Hindlimb muscle (tissue), 1 donor: ENCODE measurements at places on chromosomes 1 and 21. TPM values are rescaled to one million over a fixed set of nuclear protein-coding genes. Genes with fewer than 3 reads are reported as not detected.
A peak's percentile ranks its signal among the peaks of the same experiment; 100 is the strongest.

Gene CYP2J2
- 93.5 TPM for polyA plus RNA-seq

DNA sequence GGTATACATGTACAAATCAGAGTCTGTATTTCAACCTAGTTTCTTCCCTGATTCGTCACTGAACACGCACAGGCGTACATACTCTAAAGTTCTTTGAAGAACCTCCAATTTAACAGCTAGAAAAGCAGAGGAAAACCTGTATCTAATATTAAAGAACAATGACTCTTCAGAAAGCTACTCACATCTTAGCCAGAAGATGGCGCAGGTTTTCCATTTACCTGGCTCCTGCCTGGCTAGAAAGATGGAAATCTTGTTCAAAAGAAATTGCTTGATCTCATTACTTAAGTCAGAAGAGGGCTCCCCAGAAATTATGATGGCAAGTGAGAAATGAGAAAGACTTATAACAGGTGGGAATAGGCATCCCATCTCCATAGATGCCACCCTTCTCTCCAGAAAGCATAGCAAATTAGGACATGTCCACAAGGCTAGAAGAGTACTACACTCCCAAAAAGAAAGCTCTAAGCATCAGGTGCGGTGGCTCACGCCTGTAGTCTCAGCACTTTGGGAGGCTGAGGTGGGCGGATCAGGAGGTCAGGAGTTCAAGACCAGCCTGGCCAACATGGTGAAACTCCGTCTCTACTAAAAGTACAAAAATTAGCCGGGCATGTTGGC lies 19.0 kb upstream of the L1TD1 start:
- peak; percentile 58 for DNase-seq

Gene LAMC2
- 2.6 TPM for polyA plus RNA-seq

DNA sequence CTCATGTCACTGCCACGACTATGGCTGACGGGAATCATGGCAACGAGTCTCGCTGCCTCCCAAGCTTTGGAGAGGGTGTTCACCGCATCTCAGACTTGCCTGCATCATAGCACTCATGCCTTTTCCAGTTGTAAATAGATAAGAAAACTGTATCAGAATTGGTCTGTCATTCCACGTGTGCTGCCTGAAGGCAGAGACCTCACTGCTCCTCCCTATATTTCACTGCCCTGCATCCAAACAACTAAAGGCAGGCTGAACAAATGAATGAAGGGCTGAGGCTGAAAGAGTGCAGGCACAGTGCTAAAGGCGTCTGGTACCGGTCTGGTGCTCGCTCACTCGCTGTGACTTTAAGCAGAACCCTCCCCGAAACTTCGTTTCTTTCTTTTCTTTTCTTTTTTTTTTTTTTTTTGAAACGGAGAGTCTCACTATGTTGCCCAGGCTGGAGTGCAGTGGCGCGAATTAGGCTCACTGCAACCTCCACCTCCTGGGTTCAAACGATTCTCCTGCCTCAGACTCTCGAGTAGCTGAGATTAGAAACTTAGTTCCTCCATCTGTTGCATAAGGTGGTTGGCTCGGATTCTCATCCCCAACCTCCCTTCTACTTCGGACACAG lies 542 bp downstream of the EIF2B3 start:
- DNase-seq, result no peak

Gene C1orf232
- not detected for polyA plus RNA-seq

GRCh38 chr1:230210326-230210980 lies 143.4 kb downstream of the GALNT2 start:
- DNase-seq, result no peak

Gene MAP3K21
- 0.27 TPM for polyA plus RNA-seq

DNA sequence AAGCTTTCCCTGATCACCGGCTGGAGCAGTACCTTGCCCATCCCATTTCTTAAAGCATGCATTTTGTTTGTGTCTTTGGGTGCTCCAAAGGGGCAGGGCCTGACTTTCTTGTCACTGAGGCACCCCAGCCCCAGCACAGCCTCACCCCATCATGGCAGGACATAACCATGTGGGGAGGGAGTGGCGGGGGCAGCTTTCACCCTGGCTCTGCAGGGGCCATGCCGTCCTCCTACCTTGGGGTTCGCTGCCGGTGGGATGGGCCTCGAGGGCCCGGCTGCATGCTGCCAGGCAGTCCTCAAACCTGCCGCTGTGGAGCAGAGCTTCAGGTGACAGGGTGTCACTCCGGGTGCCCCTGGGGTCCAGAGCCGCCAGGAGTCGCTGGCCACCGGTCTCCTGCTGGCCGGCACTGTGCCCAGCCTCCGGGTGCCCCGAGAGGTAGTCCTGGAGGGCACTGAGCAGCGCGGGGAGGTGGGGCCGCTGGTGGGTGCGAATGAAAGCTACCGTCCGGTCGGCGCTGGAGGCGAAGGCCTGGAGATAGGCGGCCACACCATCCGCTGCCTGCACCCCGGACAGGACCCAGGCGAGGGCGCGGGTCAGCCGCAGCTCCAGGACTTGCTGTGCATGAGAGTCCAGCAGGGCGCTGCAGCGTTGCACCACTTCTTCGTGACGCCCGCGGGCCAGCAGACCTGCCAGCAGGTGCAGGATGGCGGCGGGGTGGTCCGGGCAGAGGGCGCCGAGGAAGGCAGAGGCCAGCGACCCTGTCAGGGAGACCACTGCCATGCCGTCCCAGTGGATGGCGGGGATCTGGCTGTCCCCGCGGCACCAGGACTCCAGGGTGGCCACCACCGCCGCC lies 1.5 kb downstream of the TTC34 start:
- no peak for DNase-seq

Gene EPRS1
- 76.6 TPM for polyA plus RNA-seq

GRCh38 chr1:227780101-227781044 lies 35.1 kb upstream of the PRSS38 start:
- no peak for DNase-seq

Gene FMO1
- 7.0 TPM for polyA plus RNA-seq

Gene PRKAA2
- 54.4 TPM for polyA plus RNA-seq

GRCh38 chr1:77976433-77977076 lies 2.3 kb downstream of the FUBP1 start:
- DNase-seq, result no peak

DNA sequence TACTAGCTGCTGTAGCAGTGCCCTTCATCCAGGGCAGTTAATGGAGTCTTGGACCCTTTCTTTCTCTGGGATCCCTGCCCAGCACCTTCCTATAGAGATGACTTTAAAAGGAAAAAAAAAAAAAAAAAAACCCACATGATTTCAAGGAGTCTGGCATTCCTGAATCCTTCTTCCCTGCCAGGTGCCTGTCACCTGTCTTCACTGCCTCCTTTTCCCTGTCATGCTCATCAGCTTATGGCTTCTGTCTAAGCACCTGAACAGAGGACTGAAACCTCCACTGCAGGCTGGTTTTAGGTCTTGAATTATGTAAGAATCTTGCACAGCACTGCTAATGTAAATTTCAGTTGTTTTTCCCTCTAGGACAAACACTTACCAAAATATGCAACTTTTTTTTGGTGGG lies 24.9 kb downstream of the PPT1 start:
- no peak for DNase-seq

Gene JAM2
- 50.0 TPM for polyA plus RNA-seq

Gene TFAP2E
- polyA plus RNA-seq, result 0.96 TPM

- DNase-seq, result no peak
Measured at GRCh38 chr1:195663549-195664280, 944.5 kb downstream of the KCNT2 start.

Gene NFASC
- polyA plus RNA-seq, result 1.8 TPM

GRCh38 chr1:54767526-54767925 lies 3.2 kb upstream of the PARS2 start:
- DNase-seq, result no peak

DNA sequence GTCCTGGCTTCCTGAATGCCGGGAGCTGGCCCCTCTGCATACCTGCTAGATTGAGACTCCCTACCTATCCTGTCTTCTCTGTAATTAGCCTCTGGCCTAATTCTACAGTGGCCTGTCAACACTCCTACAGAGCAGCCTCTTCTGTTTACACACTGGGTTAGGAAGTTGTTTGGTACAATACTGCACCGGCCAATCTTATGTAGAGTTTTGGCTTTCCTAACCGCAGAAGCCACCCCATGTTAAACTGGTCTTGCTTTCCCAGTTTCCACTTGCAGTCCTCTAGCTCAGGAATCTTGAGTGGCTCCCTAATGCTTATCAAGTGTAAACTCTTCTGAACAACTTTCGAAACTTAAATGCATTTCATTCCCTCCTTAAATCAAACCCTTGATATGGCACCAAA lies 42.8 kb downstream of the DPH5 start:
- DNase-seq, result no peak

Gene IVL
- polyA plus RNA-seq, result 0.36 TPM

Gene HOOK1
- 4.1 TPM for polyA plus RNA-seq

Gene SFN
- 1.1 TPM for polyA plus RNA-seq

Gene F3
- polyA plus RNA-seq, result 3.1 TPM

Gene EFCAB7
- polyA plus RNA-seq, result 9.7 TPM

DNA sequence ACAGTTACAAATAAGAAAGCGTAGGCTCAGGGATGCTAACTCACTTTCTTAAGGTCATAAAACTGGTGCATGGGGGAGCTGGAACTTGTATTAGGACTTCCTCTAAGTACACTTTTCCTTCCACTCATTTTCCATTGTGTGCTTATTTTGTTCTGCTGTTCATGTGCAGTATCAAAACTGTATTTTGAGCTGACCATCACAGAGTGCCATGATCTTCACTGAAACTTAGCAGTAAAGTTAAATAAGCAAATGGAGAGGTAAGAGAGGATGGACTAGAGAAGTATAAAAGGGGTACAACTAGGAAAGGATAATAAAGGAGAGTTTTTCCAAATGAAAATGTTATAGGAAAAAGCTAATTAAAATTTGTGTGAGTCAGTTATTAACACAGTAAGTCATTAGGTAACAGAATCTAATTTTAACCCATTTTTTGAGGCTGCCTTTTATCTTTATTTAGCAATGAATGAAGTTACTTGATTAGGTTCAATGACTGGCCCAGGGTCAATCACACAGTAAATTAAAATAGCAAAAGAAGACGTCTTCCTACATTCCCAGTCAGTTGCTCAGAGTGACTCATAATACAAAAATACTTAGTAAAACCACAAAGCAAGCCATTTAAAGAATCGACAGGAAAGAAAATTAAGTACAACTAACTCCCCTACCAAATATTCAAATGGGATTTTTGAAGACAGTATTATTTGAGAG lies 165.8 kb upstream of the C1orf105 start:
- no peak for DNase-seq

Gene PTPN22
- 0.26 TPM for polyA plus RNA-seq

Gene LCA5L
- 1.8 TPM for polyA plus RNA-seq

DNA sequence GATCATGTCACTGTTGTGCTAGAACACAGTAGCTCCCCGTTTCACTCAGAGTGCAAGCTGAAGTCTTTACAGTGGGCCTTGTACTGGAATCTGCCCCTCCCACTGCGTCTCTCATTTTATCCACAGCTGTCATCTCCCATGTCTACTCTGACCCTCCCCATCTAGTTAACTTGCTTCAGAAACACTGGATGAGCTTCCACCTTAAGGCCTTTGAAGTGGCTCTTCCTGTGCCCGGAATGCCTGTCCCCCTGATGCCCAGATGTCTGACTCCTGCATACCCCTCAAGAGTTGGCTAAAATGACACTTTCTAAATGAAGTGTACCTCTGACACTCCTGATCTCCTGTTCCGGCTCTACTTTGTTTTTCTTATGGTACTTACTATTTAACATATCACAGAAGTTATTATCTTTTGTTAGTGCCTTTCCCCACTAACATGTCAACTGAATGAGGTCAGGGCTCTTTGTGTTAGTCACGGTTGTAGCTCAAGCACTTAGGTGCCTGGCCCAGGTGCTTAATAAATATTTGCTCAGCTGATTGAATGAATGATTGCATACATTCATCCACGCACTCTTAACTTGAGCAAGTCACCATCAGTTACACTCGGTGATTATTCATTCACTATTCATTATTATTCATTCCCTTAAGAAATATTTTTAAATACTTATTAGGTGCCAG lies 13.3 kb downstream of the ARV1 start:
- no peak for DNase-seq

Gene FCRL2
- polyA plus RNA-seq, result not detected

DNA sequence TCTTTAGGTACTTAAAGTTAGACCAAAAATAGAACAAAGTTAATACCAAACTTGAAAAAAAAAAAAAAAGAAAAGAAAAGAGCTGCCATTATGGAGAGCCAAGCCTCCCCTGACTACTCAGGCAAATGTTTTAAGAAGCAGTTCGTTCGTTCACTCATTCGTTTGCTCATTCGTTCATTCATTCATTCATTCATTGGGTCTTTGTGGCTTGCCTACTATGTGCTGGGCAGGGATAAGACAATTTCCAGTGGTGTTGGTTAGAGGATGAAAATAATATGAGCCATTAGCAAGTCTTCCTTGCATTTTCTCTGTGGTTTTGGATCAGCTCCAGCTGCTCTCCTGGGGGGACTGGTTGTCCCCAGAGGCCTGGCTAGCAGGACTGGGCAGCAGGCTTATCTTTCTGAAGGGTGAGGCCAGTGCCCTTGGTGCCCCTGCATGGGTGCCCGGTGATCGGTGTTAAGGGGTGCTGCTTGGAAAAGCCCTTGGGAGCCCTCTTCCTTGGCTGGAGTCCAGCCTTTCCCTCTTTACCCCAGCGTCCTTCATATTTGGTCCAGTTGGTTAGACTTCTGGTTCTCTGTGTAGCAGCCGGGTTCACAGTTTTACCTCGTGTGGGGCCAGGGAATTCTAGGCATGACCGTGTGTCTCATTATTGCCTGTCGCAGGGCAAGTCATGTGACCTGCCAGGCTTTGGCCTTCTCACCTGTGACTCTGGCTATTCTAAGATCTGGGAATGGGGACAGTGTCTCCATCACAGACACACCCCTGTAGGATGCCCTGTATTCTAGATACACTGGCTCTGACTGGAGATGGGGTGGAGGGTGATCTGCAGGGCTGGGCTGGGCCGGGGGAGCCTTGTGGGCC lies 32.8 kb downstream of the LHX4 start:
- DNase-seq, result no peak

DNA sequence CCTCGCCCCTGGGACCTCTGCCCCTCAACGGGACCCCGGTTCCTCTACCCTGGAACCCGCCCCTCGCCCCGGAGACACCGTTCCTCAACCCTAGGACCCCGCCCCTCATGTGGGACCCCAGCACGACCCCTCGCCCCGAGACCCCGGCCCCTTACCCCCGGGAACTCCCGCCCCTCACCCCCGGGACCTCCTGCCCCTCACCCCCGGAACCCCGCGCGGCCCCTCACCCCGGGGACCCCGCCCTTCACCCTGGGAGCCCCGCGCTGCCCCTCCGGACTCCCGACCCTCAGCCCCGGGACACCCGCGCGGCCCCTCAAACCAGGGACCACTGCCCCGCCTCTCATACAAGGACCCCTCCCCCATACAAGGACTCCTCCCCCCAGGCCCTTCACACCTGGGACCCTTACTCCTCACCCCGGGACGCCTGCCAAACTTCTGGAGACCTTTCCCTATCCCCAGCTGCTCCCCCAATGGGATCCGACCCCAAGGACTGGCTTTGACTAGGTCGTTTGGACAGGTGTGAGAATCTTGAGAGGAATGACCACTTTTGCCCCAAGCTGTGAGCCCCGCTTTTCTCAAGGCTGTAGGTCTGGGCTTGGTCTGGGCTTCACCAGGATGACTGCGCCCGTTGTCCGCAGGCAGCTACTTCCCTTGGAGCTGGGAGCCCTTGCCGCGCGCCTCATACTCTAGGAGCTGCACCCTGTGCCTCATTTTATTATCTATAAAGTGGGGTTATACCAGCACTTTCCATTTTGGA lies 843 bp downstream of the DIP2A start:
- DNase-seq, result no peak

- DNase-seq, result no peak
Measured at GRCh38 chr1:71586030-71586429, 505.2 kb upstream of the ZRANB2 start.

Gene ASPM
- polyA plus RNA-seq, result 8.4 TPM

GRCh38 chr1:116498789-116499628 lies 71.8 kb downstream of the CD58 start:
- peak; percentile 59 for DNase-seq
